Aorta (tissue), 5 donors: ENCODE measurements at places on chromosomes 7 and 10. TPM values are rescaled to one million over a fixed set of nuclear protein-coding genes. Genes with fewer than 3 reads are reported as not detected.

DNA sequence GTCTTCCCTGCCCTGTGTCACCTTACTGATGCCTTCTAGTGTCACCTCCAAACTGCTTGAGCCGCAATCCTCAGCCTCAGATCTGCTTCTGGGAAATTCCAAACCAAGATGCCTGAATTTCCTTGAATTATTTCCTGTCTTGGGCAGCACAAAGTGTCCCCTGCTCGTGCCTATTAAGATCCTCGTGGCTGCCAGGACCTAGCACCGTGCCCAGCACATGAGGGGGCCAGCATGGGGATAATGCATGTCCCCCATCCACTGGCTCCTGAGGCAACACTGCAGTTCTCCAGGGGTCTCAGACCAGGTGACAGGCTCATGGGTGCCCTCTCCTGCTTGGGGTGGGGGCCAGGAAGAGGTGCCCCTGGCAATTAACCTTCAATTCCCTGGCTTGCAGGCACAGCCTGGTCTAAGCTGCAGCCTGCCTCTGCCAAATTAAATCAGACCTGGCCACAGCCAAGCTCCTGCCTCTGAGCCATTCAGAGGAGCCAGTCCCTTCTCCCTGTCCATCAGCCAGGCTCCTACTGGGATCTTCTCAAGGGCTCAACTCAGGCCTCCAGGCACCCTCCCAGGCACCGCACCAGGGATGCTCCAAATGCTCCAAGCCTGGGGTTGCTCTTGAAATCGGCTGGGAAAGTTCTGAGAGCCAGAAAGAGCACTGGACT is 146.6 kb downstream of the SH3PXD2A start:
- no peaks in the 10 kb centered on the region for H3K4me1 ChIP-seq
- DNase-seq: no peak
- H3K27me3 ChIP-seq: no peaks in the 10 kb centered on the region
- H3K27ac ChIP-seq: no peak overlapping the region
- H3K36me3 ChIP-seq: no peaks in the 10 kb centered on the region

Gene P4HA1
- total RNA-seq: 43.5 TPM

Gene CCDC7
- 47.2 TPM for total RNA-seq

GRCh38 chr7:99102809-99103690 is 40.9 kb downstream of the SMURF1 start:
- no peaks in the 10 kb centered on the region for H3K27me3 ChIP-seq
- no peak overlapping the region for H3K27ac ChIP-seq
- H3K4me1 ChIP-seq: peaks cover 20% of the 10 kb centered on the region
- H3K4me3 ChIP-seq: no peak overlapping the region
- no peak for DNase-seq

GRCh38 chr7:17362439-17363105 is 64.1 kb downstream of the AHR start:
- no peak overlapping the region for H3K4me3 ChIP-seq
- H3K27me3 ChIP-seq: no peaks in the 10 kb centered on the region
- no peak for DNase-seq
- H3K36me3 ChIP-seq: no peaks in the 10 kb centered on the region
- no peak overlapping the region for H3K27ac ChIP-seq

Gene PHYHIPL
- 0.54 TPM for total RNA-seq

DNA sequence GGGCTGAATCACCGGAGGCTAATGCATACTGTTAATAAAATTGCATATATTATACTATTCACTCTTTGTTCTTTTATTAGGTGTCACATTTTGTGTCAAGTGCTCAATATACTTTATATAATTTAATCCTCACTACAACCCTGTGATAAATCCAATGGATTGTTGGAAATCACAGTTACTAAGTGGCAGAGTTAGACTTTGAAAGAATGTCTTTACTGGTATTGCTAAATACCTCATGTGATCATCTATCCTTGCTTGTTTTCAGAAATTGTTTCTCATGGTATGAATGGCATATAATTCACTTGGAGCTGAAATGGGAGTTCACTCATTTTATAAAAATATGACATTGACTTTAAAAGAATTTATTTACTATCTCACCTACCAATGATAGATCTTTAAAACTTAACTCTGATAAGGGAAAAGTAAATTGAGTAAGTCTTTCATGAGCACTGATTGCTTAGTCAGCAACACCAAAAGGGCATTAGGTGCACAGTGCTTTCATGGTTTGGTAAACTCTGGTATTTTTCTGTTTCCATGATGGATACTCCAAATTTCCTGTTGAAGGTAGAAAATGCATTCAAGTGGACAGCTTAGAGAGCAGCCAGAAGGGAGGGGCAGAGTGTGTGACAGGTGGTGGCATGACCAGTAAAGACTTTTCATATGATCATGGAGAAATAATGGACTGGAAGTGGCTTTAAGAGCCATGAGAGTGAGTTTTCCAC is 22.6 kb downstream of the ENKUR start:
- no peak overlapping the region for H3K27ac ChIP-seq
- no peak for DNase-seq
- H3K27me3 ChIP-seq: no peaks in the 10 kb centered on the region
- H3K4me3 ChIP-seq: no peak overlapping the region
- H3K4me1 ChIP-seq: no peaks in the 10 kb centered on the region

Gene SPDYE2
- not detected for total RNA-seq

DNA sequence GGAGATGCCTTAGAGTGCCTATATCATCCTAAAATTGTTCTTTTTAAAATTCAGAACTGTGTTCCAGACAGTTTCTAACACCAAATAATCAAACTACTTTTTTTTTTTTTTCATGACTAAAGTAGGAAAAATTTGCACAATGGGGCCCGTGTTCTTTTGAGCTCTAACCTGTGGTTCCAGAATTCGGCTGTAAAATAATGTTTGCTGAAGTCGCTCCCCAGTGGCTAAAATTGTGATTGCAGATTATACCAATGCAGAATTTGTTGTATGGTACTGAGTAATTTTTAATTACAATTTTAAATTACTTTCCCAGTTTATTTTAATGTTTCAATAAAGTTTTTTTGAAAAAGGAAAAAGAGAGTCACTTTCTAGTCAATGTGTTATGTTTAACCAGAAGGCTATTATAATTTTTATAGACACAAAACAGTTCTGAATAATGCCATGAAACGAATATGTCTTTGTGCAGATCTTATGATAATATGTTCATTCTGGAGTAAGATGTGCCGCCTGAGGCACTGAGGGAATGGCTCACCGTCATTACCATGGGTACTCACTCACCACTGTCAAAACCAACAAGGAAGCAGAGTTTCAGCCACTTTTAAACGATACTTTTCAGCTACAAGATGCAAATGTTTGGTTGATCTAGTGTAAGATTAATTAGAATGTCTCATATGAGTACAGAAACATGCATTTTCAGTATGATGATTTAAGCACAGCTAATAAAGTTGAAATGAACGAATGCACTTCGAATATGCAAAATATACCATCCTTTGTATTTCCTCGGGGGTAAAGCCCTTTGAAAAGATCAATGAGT is 173.6 kb downstream of the PRKCQ start:
- DNase-seq: no peak
- no peak overlapping the region for H3K27ac ChIP-seq
- no peaks in the 10 kb centered on the region for H3K27me3 ChIP-seq
- no peaks in the 10 kb centered on the region for H3K36me3 ChIP-seq
- H3K4me1 ChIP-seq: peaks cover 2% of the 10 kb centered on the region

- no peaks in the 10 kb centered on the region for H3K4me1 ChIP-seq
- H3K27me3 ChIP-seq: no peaks in the 10 kb centered on the region
- DNase-seq: no peak
- H3K36me3 ChIP-seq: peaks cover 2% of the 10 kb centered on the region
Observed at GRCh38 chr7:140035400-140036223, 27.1 kb downstream of the PARP12 start.

DNA sequence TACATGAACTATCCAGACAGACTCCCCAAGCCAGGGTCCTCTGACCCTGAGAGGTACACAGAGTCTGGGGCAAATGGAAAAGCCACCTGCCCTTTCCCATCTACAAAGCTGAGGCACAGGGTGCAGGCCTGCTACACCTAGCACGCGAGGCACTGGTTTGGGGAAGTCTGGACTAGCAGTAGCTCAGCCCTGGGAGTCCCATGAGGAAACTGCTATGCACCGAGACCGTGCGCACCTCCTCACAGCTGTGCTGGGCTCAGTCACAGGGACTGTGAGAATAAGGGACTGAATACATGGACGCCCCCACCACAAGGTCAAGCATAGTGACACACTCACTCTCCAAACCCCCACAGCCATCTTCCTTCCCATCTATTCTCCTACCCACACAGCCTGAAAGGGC is 8.2 kb downstream of the MAT1A start:
- no peaks in the 10 kb centered on the region for H3K4me1 ChIP-seq
- H3K27ac ChIP-seq: no peak overlapping the region
- no peak for DNase-seq
- no peak overlapping the region for H3K4me3 ChIP-seq

Gene UFSP1
- 2.0 TPM for total RNA-seq

DNA sequence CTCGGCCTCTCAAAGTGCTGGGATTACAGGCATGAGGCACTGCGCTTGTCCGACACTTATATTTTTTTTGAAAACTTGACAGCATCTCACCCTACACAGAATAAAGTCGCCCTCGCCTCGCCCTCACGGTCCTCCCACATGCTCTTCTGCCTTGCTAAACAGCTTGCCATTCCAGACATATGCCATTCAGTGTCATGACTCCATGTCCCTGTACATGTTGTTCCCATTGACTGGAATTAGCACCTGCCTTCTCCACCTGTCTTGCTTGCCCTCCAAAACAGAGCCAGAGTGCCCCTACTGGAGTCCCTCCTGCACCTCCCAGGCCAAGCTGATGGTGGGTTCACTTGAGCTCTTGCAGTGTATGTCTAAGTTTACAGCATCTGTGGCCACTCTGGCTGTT is 6.2 kb downstream of the NIPSNAP2 start:
- no peak overlapping the region for H3K4me3 ChIP-seq
- H3K27me3 ChIP-seq: no peaks in the 10 kb centered on the region
- H3K27ac ChIP-seq: no peak overlapping the region
- H3K36me3 ChIP-seq: no peaks in the 10 kb centered on the region
- H3K4me1 ChIP-seq: no peaks in the 10 kb centered on the region

- no peak overlapping the region for H3K4me3 ChIP-seq
- H3K27ac ChIP-seq: no peak overlapping the region
- no peaks in the 10 kb centered on the region for H3K27me3 ChIP-seq
- H3K4me1 ChIP-seq: no peaks in the 10 kb centered on the region
- no peak for DNase-seq
Observed at GRCh38 chr10:15742102-15742501, 22.4 kb upstream of the ITGA8 start.

DNA sequence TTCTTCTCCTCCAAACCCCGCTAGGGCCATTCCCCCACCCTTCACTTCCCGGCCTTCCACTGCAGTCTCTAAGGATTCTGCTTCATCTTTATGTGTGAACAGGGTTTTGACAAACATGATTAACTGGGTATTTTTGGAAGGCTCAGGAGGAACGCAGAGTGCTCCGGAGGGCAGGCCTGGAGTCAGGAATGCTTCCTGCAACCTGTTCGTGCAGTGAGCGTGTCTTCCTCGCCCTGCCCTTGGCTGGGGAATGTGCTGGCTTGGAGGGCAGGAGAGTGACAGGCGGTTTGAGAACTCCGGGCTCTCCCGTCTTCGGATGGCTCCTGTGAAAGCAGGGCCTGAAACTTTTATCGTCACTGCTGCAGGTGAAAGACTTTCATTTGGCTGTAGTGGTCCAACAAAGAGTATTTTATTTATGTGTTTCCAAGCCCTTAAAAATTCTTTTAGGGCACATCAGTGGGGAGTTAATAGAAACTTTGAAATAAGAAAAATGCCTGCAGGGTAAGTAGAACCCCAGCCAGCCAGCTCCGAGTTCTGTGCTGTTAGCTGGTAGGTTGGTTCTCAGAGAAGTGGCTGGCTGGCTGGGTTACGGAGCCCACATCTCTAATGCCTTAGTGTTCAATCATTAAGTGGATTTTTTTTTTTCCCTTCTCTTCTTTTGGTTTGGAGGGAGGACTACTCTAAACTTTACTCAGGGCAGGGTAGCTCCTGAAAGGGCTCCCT is 51.0 kb downstream of the TCF7L2 start:
- no peak overlapping the region for H3K4me3 ChIP-seq
- peaks cover 15% of the 10 kb centered on the region for H3K4me1 ChIP-seq
- no peak for DNase-seq
- no peak overlapping the region for H3K27ac ChIP-seq
- no peaks in the 10 kb centered on the region for H3K36me3 ChIP-seq

DNA sequence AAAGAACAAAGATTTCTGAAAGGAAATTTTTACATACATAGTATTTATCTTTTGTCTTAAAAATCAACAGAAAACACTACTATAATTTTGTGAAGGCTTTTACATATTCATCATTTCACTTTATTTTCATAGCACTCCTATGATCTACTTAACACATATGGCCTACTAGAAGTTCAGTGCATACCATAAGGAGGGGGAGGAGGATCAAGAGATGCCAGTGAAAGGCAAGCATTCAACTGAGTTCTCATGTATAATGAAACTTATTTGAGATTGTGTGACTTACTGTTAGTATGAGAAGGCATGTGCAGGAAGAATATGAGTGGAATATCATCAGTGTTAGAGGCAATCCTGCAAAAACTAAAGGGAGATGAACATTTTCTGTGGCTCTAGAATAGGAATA is 10.6 kb downstream of the BRAF start:
- no peaks in the 10 kb centered on the region for H3K27me3 ChIP-seq
- DNase-seq: no peak
- H3K4me1 ChIP-seq: peaks cover 2% of the 10 kb centered on the region
- no peak overlapping the region for H3K4me3 ChIP-seq

Gene PGAM2
- total RNA-seq: 4.8 TPM

GRCh38 chr7:16068183-16068582 is 353.2 kb downstream of the CRPPA start:
- peaks cover 2% of the 10 kb centered on the region for H3K4me1 ChIP-seq
- no peak overlapping the region for H3K4me3 ChIP-seq
- H3K36me3 ChIP-seq: no peaks in the 10 kb centered on the region
- no peak for DNase-seq
- H3K27me3 ChIP-seq: no peaks in the 10 kb centered on the region
- H3K27ac ChIP-seq: no peak overlapping the region

- H3K27me3 ChIP-seq: no peaks in the 10 kb centered on the region
- no peak overlapping the region for H3K27ac ChIP-seq
- no peaks in the 10 kb centered on the region for H3K4me1 ChIP-seq
- DNase-seq: no peak
- no peaks in the 10 kb centered on the region for H3K36me3 ChIP-seq
Observed at GRCh38 chr7:148925836-148926235, 41.7 kb upstream of the EZH2 start.

DNA sequence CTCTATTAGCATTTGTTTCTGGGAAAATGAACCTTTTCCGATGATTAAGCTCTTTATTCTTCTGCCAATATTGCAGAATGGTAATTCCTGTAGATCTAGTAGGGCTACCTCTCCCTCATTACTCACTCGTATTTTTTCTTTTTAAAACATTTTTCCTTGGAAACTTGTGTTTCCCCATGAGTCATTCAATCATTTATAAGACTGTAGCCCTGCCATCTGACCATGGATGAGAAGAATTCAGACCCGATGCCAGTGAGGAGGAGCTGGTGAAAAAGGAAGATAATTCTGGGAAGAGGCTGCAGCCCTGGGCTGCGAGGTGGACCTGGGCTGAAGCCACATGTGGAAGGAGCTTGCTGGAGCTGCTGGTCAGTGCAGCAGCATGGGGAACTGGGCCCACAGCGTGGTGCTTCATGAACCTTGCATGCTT is 242.8 kb downstream of the KLF6 start:
- H3K27me3 ChIP-seq: no peaks in the 10 kb centered on the region
- peak; percentile 76 for DNase-seq
- no peak overlapping the region for H3K4me3 ChIP-seq
- no peaks in the 10 kb centered on the region for H3K4me1 ChIP-seq
